ENCODE measurements at places on chromosomes 6 and 20. TPM values are rescaled to one million over a fixed set of nuclear protein-coding genes. Genes with fewer than 3 reads are reported as not detected.

The COL20A1 gene
- not detected for total RNA-seq

The SPATA25 gene
- 0.59 TPM for total RNA-seq

The TPX2 gene
- total RNA-seq: 39.3 TPM

The MICB gene
- 29.2 TPM for total RNA-seq

The ALDH5A1 gene
- 0.53 TPM for total RNA-seq

The GTSF1L gene
- total RNA-seq: not detected

The AKAP7 gene
- total RNA-seq: 1.9 TPM

The ZC3H12D gene
- 0.18 TPM for total RNA-seq

The SLC32A1 gene
- total RNA-seq: not detected

The MYL9 gene
- 2.0 TPM for total RNA-seq

The ADGRB3 gene
- total RNA-seq: not detected

The SLC16A10 gene
- total RNA-seq: not detected

The MEP1A gene
- not detected for total RNA-seq

The MEI4 gene
- total RNA-seq: not detected

The HMGN3 gene
- 72.7 TPM for total RNA-seq

The GABRR1 gene
- total RNA-seq: not detected

The NUDT3 gene
- total RNA-seq: 37.1 TPM

Measured in pulmonary artery endothelial cell (primary cell).